ENCODE measurements at places on chromosomes 7 and 10.

GRCh38 chr10:20399772-20400171, 497.3 kb downstream of the NEBL start:
- DNase-seq, result no peak

DNA sequence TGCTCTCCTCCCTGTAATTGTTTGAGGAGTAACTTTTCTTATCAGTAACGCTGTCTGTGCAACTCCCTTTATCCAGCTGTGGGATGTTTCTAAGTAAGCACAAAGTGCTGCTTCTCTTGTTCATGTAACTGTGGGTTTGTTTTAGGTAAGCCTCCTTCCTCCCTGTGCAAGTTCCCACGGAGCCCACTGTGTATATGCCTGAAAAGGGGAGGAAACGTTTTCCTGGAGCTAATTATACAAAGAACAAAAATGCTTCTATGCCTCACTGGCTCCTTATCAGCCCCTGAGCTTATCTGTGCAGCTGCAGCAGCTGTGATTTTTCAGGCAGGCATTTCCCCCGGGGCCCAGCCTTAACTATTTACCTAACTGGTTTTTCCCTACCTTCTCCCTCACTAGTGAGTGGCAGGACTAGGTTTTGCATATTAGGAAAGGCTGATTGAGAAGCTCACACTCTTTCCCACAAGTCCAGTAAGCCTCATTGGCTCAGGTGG, 593.4 kb upstream of the GHITM start:
- DNase-seq, result no peak

- no peak for DNase-seq
Measured at GRCh38 chr7:130960208-130960988, 226.4 kb upstream of the KLF14 start.

DNA sequence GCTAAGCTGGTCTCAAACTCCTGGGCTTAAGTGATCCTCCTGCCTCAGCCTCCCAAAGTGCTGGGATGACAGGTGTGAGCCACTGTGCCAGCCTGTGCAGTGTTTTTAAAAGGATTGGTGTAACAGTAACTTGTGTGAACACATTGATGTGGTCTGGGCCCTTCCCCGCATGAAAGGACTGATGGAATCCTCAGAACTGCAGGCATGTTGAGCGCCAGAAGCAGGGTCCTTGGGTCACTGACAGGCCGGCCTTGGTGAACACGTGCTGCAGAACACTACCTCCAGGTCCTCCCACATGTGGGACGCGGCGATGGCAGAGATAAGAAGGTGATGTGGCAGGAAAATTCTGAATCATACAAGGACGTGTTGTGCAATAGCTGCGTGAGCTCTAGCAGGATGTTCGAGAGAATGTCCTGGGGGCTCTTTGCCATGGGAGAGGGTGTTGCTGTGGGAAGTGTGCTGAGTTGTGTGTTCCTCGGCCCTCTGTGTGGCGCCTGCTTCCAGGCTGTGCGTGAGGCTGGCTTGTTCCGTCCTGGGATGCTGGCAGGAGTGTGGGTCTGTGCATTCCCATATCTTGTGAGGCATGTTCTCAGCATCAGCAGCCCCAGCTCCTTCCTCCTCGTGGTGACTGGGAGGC, 68.2 kb downstream of the DNAJB6 start:
- no peak for DNase-seq

GRCh38 chr7:29077176-29077575, 69.2 kb downstream of the CPVL start:
- no peak for DNase-seq

GRCh38 chr7:77606562-77606961, 69.5 kb downstream of the PTPN12 start:
- no peak for DNase-seq

DNA sequence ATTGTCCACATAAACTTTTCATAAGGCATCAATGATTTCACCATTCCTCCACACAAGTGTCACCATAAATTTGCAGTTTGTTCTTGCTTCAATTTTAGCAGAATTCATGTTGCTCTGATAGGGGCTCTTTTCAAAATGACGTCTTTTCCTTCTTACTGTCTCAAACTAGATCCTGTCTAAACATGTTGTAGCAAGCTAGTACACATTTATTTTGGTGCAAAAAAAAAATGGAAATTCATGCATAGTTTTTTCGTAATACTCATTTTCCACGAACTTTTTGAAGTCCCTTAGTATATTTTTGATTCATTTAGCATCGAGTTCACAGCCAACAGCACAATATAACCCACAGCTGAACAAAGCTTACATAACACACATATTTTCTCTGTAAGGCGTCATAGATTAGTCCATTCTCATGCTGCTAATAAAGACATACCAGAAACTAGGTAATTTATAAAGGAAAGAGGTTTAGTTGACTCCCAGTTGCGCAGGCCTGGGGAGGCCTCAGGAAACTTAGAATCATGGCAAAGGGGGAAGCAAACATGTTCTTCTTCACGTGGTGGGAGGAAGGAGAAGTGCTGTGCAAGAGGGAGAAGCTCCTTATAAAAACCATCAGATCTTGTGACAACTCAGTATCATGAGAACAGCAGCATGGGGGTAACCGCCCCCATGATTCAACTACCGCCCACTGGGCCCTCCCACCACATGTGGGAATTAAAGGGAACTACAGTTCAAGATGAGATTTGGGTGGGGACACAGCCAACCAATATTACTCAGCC, 301.5 kb downstream of the CCDC3 start:
- no peak for DNase-seq

- no peak for DNase-seq
Measured at GRCh38 chr7:145193951-145194350, 358.1 kb upstream of the TPK1 start.

GRCh38 chr10:49409755-49410154, 13.9 kb upstream of the DRGX start:
- no peak for DNase-seq

DNA sequence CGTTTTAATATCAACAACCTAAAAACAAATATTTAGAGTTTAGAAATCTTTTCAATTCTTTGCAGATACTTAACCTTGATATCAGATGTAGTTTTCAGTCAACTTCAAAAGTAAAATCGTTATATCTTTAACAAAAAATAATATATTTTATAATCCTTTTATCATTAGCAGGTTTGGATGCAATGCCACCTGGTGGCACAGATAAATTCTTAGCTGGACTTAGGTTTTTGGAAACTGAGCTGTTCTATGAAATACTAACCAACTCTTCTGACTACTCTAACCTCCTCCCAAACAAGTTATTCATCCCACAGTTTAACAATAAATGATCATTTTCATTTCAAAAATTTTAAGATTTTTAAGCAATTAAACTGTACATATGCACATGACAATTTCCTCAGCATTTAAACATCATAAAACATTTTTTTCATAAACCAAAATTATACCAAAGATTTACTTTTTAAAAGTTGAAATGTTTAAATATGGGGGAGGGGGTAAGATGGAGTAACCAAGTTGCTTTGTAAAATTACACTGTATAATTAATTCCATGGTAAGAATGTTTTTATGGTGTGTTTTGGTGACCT, 56.9 kb downstream of the HIBADH start:
- DNase-seq, result no peak

DNA sequence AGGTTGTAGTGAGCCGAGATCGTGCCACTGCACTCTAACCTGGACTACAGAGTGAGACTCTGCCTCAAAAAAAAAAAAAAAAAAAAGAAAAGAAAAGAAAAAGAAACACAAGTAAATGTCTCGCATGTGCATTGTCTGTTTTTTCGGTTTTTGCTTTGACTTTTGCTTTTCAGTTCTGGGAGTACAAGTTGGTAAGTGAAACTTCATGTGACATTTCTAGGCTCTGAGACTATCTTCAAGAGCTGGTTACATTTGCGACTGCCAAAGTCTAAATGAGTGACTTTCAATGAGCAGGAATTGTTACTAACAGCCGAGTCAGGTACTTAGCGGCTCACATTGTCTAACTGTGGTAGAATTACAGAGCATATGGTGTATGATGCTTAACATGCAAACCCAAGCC, 107.0 kb upstream of the CELF2 start:
- DNase-seq, result no peak

DNA sequence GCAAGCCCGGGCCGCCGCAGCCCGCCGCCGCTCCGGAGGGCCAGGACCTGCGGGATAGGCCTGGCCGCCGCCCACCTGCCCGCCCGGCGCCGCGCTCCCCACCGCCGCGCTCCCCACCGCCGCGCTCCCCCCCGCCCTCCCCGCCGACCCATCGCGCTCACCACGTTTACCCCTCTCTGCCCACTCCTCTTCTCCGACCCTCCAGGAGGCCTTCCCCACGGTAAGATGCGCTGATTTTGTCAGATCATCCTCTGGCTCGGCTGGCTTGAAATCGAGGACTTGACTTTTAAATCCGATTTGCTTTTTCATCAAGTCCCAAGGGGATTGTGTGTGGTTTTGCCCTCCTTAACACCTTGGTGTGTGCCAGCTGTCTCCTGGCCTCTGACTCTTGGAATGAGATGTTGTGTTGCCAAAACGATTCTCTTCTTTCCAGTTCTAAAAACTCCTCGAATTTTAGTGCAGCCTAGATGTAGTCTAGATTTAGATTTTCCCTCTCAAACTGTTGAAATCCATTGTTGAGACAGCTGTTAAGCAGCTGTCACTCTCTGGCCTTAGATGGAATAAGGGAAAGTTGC, 738 bp downstream of the POM121 start:
- no peak for DNase-seq

GRCh38 chr7:129898502-129899160, 54.1 kb downstream of the UBE2H start:
- no peak for DNase-seq

DNA sequence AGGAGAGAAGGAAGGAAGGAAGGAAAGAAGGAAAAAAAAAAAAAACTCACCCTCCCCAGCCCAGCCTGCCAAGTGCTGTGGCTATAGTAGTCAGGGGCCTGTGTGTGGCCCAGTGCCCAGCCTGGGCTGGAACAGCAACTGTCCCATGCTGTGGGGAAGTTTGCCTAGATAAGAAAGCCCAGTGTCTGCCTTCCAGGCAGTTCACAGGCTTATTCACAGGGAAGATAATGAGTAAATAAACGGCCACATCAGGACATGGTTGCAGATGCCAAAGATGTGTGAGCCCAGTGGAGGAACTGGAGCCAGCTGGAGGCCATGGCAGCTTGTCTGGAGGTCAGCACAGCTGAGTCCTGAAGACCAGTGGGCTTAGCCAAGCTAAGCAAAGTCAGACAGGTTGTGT, 132.4 kb upstream of the FOXK1 start:
- no peak for DNase-seq

DNA sequence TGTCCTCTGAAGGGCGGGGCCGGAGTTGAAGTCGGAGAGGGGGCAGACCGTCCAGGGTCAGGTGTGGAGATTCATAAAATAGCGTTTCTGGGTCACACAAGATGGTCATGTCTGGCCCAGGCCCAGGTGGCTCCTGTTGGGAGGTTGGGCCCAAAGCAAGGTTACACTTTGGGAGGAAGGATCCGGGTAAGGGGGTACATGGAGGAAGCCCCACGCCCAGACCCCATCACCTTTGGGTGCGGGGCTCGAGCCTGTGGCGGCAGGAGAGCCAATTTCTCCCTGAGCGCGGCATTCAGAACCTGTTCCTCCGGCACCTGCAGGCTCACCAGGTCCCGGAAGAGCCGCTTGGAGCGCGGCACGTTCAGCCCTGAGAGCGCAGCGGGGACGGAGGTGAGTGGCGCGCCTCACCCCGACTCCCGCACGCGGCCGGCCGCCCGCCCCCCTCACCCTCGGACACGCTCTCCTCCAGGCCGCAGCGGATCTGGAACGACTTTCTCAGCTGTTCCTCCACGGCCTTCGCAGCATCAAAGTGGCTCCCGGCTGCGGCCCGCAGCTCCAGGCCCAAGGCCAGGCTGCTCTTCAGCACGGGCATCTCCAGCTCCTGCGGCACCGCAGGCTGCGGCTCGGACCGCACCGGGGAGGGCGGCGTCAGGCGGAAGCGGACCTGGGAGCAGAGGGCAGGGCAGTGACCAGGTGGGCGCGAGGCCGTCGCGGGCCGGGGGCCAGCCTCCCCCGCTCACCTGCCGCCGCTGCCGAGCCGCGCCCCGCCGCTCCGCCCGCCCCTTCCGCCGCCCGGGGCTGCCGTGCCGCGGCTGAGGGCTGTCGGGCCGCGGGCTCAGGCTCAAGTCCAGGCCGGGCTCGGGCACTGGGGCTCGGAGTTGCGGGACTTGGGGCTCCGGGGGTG, 644 bp downstream of the PPP1R35 start:
- DNase-seq, result peak; percentile 45

DNA sequence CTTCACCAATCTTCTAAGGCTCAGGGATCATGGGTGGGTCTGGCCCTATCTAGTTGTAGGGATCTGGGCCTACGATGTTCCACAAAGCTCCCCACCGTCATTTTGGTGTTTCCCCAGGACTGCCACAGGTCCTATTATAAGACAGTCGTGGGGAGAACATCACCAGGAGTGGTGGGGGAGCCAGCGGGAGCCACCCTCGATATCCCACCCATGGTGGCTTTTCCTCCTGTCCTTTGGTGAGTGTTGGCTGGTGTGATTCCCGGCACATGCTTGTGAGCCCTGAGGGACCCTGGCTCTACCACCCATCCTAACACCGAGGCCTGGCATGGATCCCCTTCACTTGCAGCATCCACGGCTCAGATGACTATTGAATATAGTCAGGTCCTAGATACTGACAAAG, 247.4 kb downstream of the ACTR3B start:
- DNase-seq, result no peak

- no peak for DNase-seq
Measured at GRCh38 chr7:30012757-30013156, 13.7 kb downstream of the FKBP14 start.

DNA sequence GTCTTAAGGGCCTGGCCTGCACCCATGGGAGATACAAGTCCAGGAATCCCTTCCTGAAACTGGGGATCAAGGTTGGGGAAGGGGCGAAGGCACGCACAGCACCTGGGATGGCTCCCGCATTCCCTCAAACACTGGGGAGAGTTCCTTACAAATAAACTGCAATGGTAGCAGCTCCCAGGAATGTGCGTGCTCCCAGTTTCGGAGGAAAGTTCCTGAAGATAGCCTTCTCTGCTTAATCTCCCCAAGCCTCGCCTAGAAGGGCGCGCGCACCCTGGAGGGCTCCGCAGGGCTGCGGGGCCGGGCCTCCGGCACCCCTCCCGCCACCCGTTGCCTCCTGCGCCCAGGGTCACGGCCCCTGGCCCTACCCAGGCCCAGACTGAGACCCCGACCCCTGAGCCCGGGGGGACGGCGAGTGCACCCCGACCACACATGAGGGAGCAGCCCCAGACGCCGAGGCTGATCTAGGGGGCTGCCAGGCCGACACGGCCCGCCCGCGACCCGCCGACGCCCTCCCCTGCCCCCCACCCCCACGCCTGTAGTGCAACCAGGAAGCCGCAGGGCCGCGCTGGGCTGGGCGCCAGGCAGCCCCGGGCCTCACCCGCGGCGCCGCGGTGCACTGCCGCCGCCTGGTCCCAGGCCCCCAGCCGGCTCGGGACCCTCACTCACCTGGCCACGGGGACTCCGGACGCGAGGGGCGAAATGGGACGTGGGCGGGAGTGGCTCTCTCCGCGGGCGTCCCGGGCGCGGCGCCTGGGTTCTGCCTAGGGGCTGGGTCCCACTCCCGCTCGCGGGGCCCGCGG, 460 bp downstream of the ANXA11 start:
- peak; percentile 42 for DNase-seq

GRCh38 chr10:125006921-125007426, 65.1 kb downstream of the ZRANB1 start:
- DNase-seq, result no peak

- DNase-seq, result no peak
Measured at GRCh38 chr7:33770576-33770975, 134.8 kb upstream of the BMPER start.
